ENCODE measurements at places on chromosomes 12 and 14.

- no peak for DNase-seq
Measured at GRCh38 chr12:125604976-125605375, 539.7 kb downstream of the AACS start.

DNA sequence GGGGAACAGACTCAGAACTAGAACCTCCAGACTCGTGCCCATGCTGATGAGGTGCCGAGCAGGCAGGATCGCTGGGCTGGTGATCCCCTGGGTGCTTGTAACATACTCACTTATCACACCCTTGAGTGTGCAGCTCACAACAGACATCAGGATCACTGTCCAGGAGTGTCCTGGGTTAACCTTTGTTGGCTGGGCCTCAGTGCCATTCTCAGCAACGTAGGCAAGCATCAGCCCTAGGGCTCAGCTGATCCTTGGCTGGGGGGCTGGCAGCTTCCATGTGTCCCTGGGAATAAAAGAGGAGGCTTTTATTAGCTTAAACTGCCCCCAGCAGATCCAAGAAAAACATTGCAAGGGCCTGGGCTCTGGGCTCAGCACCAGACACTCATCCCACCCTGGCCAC is 1.6 kb downstream of the TMEM229B start:
- DNase-seq, result no peak

DNA sequence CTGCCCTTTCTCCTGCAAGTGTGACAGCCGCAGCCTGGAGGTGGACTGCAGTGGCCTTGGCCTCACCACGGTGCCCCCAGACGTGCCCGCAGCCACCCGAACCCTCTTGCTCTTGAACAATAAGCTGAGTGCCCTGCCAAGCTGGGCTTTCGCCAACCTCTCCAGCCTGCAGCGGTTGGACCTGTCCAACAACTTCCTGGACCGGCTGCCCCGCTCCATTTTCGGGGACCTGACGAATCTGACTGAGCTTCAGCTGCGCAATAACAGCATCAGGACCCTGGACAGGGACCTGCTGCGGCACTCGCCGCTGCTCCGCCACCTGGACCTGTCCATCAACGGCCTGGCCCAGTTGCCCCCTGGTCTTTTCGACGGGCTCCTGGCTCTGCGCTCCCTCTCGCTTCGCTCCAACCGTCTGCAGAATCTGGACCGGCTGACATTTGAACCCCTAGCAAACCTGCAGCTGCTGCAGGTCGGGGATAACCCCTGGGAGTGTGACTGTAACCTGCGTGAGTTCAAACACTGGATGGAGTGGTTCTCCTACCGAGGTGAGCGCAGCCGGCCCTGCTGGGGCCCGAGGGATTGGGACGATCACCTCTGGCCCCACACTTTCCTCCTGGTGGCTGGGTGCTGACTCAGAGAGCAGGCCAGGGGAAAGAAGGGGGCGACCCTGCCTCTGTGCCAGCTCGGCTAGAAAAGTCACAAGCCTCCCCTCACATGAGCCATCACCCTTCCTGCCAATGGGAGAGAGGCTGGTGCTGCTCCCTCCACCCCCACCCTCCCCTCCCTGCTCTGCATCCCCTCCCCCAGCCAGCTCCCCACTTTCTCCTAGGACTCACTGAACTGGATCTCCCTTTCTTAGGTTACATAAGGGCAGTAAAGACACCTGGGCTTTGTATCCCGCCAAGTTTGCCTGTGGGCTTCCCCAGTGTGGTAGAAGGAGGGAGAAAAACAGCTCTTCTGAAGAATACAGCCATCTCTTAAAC is 10.9 kb downstream of the LRTM2 start:
- no peak for DNase-seq

DNA sequence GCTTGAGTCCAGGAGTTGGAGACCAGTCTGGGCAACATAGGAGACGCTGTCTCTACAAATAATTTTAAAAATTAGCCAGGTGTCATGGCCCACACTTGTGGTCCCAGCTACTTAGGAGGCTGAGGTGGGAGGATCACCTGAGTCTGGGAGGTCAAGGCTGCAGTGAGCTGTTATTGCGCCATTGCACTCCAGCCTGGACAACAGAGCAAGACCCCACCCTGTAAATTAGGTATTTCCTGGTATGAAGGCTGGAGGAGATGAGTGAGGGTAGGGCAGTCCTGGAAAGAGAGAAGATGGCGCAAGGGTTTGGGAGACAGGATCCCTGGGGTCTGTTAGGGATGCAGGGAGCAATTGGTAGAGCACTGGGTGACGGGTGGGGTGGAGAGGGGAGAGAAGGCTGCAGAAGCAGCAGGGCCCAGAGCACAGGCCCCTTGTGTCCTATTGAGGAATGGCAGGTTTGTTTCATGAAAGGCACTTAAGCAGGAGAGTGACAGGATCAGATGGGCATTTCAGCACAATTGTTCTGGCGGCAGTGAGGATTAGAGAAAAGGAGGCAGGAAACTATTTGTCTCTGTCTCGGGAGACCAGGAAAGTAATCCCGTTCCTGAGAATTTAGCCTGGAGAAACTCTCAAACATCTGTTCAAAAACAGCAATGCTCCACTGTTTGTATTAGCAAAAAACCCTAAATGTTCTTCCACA is 47.2 kb upstream of the KTN1 start:
- no peak for DNase-seq

DNA sequence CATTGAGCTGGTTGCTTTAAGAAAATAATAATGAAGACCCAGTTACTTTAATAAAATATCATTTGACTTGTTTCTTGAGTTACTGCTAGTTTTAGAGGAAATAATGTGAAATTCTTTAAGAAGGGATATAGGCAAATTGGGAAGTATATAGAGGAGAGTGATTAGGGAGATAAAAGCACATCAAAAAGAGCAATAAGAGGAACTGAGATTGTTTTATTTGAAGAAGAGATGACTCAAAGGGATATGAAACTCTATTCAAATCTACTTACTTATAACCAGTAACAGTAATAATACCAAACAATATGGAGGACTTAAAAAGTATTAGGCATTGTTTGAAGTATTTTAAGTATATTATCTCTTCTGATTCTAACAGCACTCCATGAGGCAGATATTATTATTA is 37.1 kb downstream of the LRRK2 start:
- DNase-seq, result no peak

GRCh38 chr12:69438539-69438938 is 31.6 kb upstream of the FRS2 start:
- DNase-seq, result no peak

DNA sequence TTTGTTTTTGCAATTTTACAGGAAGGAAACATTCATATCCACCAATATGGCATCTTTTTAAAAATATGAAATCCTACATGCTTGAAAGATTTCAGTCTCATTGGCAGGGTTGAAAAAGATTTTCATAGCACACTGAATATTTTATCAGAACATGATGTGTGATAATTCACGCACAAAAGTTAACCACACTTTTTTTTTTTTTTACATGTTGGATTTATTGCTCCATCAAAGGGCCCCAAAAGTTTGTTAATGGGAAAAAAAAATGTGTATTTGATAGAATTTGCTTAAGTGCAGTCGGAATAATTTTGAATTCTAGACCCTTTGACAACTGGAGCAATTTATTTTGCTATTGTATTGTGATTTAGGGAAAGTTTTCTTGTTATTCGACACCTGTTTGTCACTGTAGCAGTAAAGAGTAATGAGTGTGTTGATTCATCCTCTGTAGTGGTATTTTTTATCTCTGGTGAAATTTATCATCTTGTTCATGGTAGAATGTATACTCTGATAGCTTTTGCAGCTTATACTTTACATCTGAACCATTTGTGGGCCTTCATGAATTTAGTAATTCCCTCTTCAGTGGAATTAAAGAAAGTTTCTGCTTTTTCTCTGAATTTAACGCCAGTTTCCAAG is 1.1 kb downstream of the EML1 start:
- DNase-seq, result no peak

DNA sequence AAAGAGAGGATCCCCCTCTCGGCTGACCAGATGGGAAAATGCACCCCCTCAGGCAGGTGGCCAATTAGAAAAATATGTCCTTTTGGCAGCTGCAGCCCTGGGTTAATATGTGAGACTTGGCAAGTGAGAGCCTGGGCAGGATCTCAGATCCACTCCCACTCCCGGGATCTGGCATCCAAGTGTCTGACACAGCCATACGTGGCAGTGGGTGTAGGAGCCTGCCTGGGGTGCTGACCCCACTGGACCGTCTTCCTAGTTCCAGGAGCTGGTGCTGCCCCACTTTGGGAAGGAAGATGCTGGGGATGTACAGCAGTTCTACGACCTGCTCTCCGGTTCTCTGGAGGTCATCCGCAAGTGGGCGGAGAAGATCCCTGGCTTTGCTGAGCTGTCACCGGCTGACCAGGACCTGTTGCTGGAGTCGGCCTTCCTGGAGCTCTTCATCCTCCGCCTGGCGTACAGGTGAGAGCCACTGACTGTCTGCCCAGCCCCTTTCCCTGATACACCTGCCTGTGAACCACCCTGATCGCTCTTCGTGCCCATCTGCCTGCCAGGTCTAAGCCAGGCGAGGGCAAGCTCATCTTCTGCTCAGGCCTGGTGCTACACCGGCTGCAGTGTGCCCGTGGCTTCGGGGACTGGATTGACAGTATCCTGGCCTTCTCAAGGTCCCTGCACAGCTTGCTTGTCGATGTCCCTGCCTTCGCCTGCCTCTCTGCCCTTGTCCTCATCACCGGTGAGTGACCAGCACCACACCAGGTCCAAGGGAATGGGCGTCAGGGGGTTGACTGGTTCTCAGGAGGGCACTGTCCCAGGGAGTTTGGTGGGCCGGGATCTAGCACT is 5.8 kb downstream of the NR4A1 start:
- DNase-seq, result peak; percentile 3

GRCh38 chr12:109513977-109514376 is 36.5 kb downstream of the UBE3B start:
- DNase-seq, result no peak

- peak; percentile 74 for DNase-seq
Measured at GRCh38 chr12:112198120-112198733, 72.9 kb downstream of the TRAFD1 start.

DNA sequence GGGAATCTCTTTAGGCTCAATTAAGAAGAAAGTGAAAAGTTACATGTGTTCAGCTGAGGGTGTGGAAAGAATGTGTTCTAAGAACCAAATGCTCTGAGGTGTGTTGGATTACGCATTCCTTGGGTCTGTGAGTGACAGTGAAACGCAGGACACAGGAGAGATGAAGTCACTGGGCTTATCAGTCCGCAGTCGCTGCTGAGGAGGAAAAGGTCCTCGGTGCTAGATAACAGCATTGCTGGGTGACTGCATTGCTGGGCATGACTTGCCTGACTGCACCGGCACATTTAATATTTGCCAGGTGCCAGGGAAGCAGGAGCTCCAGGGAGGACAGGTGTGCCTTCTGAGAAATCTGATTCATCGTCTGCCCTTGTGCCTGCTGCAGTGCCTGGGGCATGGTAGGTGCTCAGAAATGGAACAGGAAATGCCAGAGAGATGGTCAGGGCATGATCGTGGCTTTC is 64.4 kb upstream of the FZD10 start:
- no peak for DNase-seq

DNA sequence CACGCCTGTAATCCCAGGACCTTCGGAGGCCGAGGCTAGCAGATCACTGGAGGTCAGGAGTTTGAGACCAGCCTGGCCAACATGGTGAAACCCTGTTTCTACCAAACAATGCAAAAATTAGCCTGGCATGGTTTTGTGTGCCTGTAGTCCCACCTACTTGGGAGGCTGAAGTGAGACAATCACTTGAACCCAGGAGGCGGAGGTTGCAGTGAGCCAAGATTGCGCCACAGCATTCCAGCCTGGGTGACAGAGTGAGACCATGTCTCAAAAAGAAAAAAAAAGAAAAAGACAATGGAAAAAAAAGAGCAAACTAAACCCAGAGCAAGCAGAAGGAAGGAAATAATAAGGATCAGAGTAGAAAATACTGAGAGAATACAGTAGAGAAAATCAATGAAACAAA is 5.4 kb downstream of the CHURC1 start:
- DNase-seq, result no peak

DNA sequence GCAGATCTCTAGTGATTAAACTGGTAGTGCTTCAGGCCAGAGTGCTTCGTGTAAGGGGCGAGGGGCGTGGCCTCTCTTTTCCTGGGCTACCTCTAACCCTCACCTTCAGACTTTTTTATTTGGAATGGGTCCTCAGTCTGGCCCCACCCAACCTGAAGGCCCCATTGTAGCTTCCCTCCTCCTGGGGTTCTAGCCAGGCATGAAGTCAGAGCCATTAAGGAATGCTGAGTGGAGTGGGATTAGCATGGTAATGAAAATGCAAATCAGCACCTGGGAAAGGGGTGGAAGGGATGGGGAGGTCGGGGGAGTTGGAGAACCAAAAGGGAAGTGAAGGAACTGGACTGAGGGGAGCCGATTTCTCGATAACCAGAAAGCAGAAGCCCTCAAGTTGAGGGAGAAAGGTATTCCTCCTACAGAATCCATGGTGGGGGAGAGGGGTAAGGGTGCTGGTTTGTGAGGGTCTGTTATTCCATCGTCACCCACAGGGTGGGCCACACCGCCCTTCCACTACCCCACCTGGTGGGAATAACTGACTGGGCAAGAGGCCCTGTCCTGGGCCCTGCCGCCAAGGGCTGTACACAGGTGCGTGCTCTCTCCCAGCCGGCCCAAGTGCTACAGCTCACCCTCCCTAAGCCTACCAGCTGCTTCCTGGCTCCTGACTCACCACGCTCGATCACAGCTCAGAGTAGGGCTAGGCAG is 14.1 kb downstream of the ZFHX2 start:
- peak; percentile 53 for DNase-seq

DNA sequence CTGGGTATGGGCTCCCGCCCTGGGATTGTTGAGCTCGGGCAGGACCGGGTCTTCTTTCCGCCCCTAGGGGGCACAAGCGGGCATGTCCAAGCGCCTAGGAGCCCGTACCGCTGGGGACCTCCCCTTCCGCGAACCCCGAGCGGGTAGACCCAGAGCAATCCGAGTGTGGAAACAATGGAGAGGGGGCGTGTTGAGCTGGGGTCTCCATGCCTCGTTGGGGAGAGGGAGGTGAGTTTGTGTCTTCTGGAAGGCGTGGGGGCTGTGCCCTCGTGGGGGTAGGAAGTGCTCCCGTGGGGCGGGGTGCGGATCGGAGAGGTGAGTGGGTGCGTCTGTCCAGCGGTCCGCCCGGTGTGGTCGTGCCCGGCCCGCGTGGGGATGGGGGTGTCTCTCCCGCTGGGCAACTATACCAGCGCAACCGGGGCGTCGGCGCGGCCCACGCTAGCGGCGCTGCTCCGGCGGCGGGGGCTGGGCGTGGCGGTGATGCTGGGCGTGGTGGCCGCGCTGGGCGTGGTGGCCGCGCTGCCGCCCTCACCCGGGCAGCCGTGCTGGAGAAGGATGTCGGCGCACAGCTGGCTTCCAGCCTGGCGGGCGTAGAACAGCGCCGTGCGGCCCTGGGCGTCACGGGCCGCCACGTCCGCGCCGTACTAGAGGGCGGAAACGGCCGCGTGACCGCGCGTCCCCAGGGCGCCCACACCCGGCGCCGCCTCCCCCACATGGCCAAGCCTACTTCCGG is 12.2 kb downstream of the AGAP2 start:
- peak; percentile 66 for DNase-seq

DNA sequence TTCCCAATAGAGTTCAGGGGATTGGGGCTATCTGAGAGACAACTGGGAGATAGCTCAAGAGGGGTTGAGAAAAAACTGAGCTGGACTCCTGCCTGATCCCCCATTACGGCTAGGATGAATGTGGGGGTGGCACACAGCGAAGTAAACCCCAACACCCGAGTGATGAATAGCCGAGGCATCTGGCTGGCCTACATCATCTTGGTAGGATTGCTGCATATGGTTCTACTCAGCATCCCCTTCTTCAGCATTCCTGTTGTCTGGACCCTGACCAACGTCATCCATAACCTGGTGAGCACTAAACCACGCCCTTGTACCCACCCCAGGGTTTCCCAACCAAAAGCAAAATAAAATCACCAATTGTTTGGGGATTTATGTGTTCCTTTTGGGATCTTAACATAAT is 1.0 kb downstream of the ORMDL2 start:
- DNase-seq, result no peak

- DNase-seq, result no peak
Measured at GRCh38 chr14:82740547-82740946, 1206.9 kb upstream of the SEL1L start.

- no peak for DNase-seq
Measured at GRCh38 chr12:57895389-57896114, 45.8 kb upstream of the ATP23 start.

All from Ammon's horn (tissue), 1 donor.